Activated CD4-positive, alpha-beta T cell treated with anti-CD3 and anti-CD28 coated beads, Interleukin-2, amount 50 U/mL, for 48 hours (primary cell): ENCODE measurements at places on chromosomes 3 and 15.

GRCh38 chr3:149648525-149648924 lies 9.3 kb downstream of the WWTR1 start:
- DNase-seq, result no peak

GRCh38 chr15:70269311-70269911 lies 171.7 kb upstream of the TLE3 start:
- DNase-seq, result no peak

DNA sequence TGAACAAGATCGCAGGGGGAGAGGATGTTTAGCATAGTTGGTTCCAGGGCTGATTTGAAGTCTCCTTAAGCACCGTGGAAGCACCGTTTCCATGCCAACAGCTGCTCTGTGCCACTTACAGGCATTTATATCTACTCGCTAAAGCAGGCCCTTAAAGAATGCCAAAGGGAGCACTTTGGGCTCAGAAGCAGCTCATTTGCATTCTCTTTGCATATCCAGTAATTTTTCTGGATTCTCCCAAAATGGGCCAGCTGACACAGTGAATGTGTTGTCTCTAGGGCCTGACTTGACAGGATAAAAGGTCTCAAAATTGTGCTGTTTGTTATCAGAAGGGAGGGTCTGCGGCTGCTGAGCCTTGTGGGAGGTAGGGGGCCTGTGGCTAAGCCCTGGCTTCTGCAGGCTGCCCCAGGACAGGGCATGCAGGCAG lies 138.6 kb downstream of the FBLN2 start:
- no peak for DNase-seq

GRCh38 chr3:32592011-32592410 lies 21.4 kb upstream of the DYNC1LI1 start:
- no peak for DNase-seq

DNA sequence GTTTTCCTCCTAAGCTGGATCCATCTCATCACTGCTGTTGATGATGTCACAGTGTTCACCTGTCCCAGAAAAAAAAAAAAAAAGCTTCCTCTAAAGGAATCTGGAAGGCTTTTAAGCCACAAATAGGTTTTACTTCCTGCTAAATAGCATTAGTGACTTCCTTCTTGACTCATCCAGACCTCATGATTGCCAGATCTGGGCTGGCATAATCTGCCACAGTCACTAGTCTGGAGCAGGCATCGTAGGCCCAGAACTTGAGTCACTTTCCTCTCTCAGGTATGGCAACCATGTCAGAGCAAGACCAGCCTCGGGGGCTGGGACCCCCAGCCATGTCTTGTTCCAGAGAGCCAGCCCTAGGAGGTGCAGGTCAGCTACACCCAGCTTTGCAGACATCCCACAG lies 266.5 kb upstream of the CADM2 start:
- no peak for DNase-seq
